Osteocyte (in vitro differentiated cells): ENCODE measurements at places on chromosomes 4 and X.
A peak's percentile ranks its signal among the peaks of the same experiment; 100 is the strongest.

- no peak for DNase-seq
Observed at GRCh38 chr4:183830438-183830985, 74.6 kb upstream of the STOX2 start.

DNA sequence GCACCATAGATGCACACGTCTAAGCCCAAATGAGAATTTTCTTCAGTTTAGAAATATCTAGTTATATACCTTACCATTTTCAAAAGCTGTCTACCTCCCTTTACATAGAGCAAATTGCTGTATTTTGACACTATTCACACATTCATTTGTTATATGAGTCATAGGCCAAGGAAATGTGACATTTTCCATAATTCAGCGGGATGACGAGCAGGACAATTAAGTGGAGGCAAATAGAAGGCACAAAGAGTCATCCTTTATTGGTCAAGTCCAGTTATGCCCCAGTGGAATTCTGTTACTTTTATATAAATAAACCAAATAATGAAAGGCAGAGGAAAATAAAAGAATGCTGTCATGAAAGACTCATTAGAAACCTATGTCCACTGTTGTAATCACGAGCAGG, 27.9 kb downstream of the FGF13 start:
- DNase-seq: no peak

DNA sequence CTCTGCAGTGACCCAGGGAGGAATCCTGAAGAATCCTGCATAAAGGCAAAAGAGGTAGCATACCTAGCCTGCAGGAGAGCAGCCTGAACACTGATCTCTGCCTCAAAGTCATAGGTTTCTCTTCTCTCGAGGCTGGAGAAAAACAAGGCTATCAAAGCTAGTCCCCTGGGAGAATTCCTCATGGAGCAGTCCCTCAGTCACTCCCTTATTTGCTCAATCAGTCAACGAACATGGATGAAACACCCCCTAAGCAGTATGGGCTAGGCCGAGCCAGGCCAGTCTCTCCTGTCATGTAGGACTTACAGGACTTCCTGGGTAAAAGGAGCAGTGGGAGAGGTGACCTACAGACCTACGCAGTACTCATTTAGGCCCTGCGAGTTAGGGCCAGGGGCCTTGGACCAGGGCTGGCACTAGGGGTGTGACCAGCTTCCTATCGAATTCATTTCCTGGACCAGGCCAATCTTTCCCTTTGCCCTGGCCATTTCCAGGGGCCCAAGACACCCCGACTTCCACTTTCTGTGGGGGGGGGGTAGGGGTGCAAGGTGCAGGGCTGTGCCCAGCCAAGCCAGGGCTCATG, 164.1 kb downstream of the EFNB1 start:
- DNase-seq: peak; percentile 76

- DNase-seq: no peak
Observed at GRCh38 chrX:83419030-83419792, 88.9 kb upstream of the POU3F4 start.

DNA sequence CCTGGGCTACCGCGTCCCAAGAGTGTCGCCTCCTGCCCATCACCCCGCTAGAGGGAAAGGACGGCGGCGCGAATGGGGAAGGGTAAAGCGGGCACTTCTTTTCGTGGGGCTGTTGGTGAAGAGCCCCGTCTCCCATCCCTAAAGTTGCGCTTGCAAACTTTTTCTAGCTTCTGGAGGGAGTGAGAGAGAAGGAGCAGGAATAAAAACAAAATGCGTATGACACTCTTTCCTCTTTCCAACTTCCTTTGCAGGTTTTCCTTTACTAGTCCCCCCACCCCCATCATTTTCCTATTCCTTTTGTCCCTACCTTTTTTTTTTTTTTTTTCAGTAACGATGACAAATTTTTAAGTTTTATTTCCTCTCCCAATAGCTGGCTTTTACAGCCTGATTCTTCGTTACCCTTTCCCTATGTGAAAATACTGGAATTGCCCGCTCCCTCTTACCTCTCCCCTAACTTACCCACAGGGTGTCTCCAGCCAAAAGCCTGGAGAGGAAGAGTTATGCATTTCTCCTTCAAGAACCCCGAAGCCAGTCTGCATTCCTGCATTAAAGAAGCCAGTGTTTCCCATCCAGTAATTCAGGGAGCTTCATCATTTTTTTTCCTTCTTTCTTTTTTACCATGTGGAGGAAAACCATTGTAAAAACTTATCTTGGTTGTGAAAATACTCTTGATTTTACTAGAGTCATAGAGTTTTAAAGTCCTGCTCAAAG, 613 bp upstream of the ARSJ start:
- no peak for DNase-seq

- DNase-seq: no peak
Observed at GRCh38 chr4:142743121-142743825, 102.8 kb downstream of the INPP4B start.

- DNase-seq: no peak
Observed at GRCh38 chr4:36990128-36990872, 254.2 kb upstream of the NWD2 start.

DNA sequence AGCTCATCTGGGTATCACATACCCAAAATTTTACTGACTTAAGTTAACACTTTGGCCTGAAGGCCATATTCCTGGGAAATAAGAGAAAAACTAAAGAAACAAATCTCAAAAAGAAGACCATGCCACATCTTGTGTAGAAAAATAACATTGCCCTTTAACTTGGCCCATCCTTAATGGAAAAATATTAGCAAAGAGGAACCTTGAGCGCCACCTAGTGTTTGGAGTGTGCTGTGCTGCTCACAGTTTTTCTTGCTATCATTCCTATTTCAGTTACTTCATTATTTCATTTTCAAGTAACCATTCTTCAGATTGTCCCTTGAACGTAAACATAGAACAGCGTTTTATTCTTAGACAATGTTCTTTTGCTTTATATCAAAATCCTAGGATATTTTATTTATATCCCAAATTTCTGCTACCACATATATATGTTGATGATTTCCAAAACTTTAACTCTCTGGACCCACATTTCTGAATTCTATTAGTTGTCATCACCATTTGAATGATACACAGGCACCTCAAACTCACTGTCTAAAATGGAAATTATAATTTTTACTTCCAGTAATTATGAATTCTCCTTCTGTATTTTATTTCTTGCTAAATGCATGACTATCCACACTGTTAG, 999.0 kb upstream of the ADGRL3 start:
- DNase-seq: no peak

DNA sequence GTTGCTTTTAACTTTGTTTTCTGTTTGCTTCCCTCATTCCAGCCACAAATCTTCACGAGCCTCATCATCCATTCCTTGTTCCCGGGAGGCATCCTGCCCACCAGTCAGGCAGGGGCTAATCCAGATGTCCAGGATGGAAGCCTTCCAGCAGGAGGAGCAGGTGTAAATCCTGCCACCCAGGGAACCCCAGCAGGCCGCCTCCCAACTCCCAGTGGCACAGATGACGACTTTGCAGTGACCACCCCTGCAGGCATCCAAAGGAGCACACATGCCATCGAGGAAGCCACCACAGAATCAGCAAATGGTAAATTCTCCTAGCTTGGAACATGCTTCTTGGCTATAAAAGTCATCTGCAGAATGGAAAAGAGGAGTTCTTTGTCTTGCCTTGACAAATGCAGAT, 12.6 kb downstream of the AMTN start:
- DNase-seq: no peak

DNA sequence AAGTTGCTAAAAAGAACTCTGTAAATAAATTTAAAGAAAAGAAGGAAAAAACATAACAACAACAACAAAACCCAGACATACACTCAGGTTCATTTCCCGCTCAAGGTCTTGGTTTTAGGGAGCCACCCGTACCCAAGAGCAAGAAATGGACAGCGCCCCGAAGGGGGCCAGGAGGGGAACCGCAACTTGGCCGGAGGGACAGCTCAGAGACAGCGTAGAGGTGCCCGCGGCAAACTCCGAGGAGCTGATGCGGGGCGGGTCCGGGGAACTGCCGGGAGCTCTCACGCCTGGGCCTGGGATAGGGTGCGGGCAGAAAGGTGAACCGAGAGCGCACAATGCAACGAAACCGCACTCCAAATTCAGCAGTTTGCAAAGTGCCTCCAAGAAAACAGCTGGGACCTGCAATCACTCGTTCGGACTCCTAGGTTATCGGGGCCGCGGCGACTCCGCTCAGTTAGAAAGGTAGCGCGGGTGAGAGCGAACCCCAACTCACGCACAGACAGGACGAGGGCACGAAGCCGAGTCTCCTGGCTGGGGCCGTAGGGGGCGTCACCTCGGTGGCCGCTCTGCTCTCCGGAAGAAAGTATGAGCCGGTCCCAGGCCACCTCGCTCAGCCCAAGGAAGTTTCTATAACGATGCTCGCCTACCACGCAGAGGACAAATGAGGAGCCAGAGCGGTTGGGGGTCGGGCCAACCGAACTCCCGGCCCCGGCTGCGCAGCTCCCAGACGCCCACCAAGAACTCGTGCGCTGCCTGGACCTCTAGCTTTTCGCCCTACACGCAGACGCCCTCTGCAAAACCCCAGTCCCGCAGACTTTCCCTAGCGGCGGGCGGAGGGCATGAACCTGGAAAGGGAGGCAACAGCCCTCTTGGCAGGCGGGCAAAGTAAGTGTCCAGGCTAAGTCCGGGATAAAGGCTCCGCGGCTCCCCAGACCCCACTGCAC, 1.4 kb downstream of the NDNF start:
- DNase-seq: no peak

GRCh38 chr4:101039367-101039766, 308.0 kb downstream of the PPP3CA start:
- no peak for DNase-seq

DNA sequence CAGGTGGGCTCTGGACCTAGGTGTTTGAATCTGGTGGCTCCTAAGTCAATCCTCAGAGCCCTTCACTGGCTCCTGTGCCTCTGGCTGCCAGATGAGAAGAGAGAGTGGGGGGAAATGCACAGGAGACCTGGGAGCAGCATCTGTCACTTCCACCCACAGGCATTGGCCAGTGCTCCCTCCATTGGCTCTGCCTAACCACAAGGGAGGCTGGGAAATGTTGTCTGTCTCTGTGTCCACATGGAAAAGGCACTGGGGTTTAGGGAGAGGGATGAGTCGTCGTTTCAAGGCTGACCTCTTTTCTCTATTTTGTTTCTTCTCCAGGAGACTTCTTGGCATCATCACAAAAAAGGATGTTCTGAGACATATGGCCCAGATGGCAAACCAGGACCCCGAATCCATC, 76.4 kb downstream of the CLCN4 start:
- no peak for DNase-seq
